Activated gamma-delta T cell treated with anti-CD3 and anti-CD28 coated beads, Interleukin-2, amount 50 U/mL, for 16 hours (primary cell): ENCODE measurements at places on chromosomes 16 and 17.

GRCh38 chr17:81489012-81489997, 23.3 kb downstream of the ACTG1 start:
- DNase-seq: no peak

DNA sequence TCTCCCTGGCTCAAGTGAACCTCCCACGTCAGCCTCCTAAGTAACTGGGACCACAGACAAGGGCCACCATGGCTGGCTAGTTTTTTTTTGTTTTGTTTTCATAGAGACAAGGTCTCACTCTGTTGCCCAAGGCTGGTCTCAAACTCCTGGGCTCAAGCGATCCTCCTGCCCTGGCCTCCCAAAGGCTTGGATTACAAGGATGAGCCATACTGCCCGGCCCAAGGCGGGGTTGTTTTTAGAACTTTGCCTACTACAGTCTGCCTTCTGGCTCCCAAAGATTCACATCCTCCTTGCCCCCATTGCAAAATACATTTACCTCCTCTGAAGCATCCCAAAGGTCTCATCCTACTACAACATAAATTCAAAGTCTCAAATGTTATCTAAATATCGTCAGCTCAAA, 49.5 kb upstream of the PHOSPHO1 start:
- no peak for DNase-seq

DNA sequence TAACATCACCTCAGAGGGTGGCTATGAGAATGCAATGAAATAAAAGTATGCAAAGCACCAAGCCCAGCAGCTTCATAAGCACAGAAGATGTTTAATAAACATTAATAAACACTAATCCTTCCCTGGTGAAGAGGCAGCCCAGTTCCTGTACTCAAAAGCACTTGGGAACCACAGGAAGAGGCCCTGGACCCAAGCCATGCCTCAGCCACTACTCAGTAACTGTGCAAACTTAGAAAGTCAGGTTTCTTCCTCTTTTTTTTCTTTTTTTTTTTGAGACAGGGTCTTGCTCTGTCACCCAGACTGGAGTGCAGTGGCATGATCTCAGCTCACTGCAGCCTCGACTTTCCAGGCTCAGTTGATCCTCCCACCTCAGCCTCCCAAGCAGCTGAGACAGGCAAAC, 5.3 kb downstream of the ARHGAP17 start:
- no peak for DNase-seq

DNA sequence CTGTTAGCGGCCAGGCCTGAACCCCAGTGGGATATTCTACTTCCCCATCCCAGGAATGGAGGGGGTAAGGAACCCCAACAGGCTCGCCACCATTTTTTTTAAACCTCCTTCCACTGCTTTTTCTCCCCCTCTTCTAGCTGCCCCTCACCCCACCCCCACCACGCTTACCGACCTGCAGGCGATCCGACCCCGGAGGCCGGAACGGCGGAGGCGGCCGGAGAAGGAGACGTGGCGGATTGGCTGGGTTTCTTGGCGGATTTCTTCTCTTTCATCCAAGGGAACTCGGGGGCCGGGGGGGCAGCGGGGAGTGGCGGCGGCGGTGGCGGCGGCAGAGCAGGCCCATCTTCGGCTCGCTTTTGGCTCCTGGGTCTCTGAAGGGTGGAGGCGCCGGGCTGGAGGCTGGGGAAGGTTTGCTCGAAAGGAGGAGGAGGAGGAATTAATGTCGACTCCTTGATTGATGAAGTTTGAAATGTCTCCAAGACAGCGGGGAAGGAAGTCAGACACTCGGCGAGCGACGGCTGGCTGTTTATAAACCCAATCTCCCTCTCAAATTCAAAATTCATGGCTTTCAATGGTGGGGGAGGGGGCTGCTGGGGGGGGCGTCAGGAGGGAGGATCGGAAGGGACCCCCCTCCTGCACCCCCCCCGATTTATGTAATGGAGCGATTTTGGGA, 424 bp downstream of the HOXB2 start:
- no peak for DNase-seq

GRCh38 chr16:714558-715476, at the start of gene METRN:
METRN (plus strand) TSS chr16:715118; CDS start chr16:715290, 172 bp downstream.
- DNase-seq: peak; percentile 84

- DNase-seq: no peak
These were observed 181.6 kb upstream of the C17orf78 start for GRCh38 chr17:37194208-37194607.

DNA sequence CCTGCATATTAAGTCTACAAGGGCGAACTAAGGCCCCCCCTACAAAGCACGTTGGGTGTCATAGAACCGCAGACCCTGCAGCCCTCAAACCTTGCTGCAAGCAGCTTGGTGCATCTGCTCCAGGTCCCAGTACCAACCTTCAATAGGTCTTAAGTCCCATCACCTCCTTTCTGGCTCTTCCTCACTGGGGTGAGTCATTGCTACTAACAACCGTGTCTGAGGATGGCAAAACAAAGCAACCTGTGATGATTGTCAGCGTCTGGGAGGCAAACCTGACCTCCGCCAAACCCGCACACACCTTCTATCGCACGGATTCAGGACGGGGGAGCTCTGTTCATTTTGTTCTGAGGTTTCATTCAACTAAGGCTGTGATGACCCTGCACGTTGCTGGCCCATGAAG, 138.9 kb downstream of the SLC39A11 start:
- DNase-seq: no peak

GRCh38 chr17:50531428-50532025, 1.0 kb upstream of the EPN3 start:
- no peak for DNase-seq

DNA sequence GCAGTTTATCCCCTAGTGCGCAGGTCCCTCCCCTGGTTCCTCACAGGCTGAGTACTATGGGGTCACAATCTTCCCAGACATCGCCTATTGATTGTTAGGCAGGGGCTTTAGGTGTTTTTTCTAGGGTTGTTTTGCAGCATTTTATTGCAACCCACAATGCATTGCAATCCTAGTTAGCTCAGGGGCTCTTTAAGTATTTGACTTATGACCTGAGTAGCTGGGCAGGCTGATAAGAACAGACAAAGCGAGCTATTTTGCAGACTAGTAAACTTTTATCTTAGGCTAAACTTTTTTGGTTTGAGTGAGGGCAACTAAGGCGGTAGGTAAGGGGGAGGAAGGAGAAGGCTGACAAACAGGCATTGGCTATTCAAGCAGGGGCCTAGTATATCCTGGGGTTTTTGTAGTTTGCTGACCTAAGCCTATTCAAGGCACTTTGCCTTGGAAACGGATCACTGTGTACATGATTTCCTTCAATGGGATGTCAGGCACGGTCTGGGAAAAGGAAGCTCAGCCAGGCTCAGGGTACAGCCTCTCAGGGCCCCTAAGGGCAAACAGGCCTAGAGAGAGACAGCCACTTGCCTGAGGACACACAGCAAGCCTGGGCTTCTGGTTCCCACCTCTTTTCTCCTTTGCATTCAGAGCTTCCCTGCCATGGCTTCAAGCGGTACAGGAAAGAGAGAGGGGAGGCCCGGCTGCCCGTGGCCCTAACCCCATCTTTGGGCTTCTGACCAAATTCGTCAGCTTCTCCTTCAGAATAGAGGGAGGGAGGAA, 6.4 kb downstream of the DRC7 start:
- DNase-seq: no peak

GRCh38 chr17:297758-298157, 54.8 kb downstream of the RPH3AL start:
- no peak for DNase-seq

DNA sequence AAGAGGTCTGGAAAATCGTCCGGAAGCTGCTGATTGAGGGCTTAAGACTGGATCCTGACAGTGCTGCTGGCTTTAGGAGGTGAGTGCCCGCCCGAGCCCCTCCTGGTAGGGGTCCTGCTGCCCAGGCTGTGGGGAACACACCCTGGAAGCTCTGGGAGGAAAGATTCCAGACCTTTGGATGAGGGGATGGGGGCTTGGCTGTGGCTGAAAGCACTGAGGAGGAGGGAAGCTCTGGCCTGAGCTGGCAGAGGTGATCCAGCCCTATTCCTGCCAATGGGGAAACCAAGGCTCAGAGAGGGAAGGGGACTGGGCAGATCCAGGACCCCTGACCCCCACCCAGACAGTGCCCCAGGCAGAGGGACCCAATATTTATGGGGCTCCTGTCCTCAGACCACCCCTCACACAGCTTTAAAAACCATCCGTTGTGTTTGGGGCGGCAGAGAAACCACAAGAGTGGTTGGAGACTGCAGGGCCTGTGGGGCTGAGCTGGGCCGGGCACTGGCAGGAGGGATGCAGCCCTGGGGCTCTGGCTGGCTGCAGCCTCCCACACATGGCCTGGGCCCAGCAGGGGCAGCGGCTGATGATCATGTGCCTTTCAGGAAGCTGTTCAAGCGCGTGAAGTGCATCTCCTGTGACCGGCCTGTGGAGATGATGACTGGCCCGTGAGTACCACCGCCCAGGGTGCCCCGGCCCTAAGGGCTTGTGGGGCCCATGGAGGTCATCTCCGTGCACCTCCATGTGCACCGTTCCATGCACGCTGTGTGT, 22.8 kb downstream of the UBALD1 start:
- no peak for DNase-seq

DNA sequence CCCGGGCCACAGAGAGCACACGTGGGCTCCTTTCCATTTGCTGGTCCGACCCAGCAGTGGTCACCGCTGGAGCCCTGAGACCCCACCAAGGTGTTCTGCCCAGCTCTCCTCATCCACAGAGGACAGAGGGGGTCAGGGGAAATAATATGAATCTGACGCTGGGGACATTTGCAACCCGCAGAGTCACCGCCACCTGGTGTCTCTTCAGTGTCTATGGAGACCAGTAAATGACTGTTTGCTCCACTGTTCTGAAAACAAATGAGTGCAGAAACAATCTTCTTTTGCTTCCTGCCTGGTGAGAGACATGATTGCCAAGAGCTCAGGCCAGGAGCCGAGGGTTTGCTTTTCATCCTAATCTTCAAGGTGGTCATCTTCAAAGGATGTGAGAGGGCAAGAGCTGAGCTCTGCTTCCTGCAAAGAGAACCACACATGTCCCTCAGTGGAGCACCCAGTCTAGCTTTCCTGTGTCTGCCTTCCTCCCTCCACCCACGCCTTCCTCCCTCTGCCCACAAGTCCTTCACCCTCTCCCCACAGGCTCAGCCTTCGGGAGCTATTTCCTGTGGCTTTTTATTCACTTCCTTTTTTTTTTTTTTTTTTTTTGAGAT, 14.7 kb upstream of the KLHDC4 start:
- DNase-seq: peak; percentile 38

- DNase-seq: no peak
These were observed 121.7 kb downstream of the MYO1D start for GRCh38 chr17:32755045-32755805.

- DNase-seq: no peak
These were observed 8.6 kb downstream of the ZNF750 start for GRCh38 chr17:82831041-82831817.

DNA sequence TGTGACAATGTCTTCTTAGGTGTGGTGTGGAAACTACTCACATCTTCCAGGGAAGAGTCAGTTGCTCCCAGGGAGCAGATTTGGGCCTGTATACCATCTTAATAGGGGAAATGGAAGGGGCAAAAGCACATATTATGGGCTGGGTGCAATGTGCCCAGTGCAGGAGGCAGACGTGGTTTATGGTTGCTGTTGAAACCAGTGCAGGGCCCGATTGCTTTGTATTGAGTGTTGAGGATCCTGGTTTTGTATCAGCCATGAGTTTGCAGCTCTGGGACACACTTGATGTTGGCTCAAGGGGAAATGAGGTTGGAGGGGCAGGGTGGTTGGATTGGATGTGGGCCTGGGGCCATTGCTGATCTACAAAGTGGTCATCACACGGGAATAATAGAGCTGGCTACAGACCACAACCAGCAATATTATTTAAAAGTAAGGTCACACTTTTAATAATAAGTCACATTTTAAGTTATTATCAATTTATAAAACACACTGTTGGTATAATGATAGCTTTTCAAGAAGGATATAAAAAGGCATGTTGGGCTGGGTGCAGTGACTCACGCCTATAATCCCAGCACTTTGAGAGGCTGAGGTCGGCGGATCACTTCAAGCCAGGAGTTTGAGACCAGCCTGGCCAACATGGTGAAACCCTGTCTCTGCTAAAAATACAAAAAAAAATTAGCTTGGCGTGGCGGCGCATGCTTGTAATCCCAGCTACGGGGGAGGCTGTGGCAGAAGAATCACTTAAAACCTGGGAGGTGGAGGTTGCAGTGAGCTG, 302.4 kb downstream of the SEC14L1 start:
- DNase-seq: no peak
